ENCODE measurements at places on chromosomes 5 and 9.

DNA sequence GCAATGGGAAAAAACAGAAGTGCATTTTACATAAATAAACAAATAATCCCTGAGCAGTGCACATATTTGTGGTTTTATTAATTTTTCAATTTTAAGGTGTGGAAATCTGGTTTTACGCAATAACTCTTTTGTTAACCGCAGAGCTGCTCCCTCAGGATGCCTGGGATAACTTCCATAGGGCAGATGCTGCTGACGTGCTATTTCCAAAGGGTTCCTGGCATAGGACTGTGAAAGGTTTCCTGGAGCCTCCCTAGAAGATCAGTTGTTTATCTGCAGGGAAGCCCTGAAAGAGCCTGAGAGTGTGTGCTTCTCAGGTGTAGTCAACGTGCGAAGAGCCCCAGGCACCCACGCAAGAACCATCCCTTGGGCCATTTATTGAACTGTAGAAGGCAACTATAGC lies 443.5 kb downstream of the PLK2 start:
- DNase-seq = no peak

DNA sequence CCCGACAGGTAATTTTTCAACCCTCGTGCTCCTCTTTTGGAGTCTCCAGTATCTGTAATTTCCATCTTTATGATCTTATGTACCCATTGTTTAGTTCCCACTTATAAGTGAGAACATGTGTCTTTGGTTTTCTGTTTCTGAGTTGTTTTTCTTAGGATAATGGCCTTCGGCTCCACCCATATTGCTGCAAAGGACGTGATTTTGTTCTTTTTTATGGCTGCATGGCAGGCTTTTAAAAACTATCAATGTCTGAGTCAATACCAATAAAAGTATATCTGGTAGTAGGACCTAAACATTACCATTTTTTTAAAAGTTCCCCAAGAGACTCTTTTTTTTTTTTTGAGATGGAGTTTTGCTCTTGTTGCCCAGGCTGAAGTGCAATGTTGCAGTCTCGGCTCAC lies 3.9 kb upstream of the SLC26A2 start:
- DNase-seq = no peak

- DNase-seq = no peak
These were observed 36.8 kb downstream of the UNC5A start for GRCh38 chr5:176847148-176847547.

GRCh38 chr9:94507531-94508258 lies 47.2 kb upstream of the PCAT7 start:
- DNase-seq = no peak

DNA sequence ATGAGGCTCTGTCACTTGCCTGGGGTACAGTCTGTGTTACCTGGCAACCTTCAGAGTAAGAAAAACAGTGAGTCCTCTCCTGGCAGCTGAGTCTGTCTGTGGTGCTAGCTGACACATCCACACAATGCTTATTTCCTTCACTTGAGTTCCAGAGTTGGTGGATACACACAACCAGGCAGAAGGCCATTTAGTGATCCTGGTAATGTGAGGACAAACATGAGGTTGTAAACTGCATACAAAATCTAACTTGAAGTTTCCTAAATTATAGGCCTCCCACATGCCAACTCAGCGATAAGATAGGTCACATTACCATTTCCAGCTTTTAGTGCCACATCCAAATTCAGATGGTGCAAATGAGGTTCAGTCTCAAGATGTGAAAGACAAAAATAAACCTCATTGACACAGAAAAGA lies 125.5 kb downstream of the DCP2 start:
- DNase-seq = no peak

DNA sequence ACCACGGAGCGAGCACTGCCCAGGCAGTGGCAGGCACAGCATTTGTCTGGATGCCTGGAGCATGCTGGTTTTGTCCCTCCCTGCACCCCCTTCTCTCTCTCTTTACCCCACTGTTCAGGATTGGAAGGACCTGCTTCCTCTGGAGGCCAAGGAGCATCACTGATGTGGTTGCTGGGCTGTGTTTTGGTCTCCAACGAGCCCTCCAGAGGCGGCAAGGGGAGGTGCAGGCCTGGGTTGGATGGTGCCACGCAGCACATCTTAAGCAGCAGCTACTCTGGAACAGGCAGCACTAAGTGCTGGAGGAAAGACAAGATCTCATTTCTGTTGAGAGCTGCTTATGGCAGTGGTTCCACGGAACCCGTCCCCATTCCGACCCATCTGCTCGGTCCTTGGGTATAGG lies 139.6 kb downstream of the CMYA5 start:
- DNase-seq = peak; percentile 27

DNA sequence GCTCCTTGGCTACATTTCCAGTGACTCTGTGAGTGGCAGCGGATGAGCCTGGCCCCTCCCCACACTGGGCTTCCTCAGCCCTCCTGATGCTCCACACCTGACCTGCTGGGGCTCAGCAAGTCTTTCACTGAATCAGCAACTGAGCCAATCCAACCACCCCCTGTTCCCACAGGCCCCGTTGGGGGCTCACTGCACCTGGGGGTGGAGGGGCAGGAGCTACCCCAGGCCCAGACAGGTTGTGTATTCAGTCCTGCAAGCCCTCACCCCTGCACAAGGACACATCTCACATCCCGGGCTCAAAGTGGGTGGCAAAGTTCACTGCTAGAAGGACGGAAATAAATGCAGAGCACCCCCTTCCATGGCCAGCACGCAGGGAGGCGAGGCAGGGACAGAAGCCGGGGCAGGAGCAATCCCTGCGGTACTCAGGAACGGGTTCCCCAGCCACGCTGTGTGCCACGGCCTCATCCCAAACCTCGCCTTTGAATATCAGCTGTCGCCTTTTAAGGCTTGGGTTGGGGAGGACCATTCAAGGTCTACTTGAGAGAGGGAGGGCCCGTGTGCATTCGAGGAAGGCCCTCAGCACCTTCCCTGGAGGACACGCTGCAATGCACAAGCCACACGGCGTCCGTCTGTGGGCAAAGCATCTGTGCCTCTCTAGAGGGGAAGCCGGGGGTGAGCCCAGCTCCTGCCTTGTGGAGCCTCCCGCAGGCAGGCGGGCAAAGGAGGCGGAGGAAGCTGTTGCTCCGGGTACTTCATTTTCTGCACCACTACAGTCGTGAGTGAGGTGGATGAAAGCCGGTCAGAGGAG lies 75.0 kb upstream of the SARDH start:
- no peak for DNase-seq

GRCh38 chr9:113654605-113655428 lies 191.3 kb downstream of the RGS3 start:
- no peak for DNase-seq

DNA sequence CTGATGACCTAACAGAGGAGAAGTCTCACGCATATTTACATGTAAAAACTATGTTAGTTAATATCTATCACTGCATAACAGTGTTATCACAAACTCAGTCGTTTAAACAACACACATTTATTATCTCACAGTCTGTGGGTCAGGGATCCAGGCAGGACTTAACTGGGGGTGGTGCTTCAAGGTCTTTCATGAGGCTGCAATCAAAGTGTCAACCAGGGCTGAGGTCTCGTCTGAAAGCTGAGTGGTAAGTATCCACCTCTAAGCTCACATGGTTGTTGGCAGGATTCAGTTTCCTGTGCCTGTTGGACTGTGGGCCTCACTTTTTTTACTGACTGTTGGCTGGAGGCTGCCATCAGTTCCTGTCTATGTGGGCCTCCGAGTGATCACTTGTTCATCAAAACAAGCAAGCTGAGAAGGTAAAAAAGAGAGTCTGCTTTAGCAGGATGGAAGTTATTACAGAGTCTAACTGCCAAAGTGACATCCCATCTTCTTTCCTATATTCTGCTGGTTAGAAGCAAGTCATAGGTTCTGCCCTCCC lies 188.6 kb downstream of the CARTPT start:
- no peak for DNase-seq

DNA sequence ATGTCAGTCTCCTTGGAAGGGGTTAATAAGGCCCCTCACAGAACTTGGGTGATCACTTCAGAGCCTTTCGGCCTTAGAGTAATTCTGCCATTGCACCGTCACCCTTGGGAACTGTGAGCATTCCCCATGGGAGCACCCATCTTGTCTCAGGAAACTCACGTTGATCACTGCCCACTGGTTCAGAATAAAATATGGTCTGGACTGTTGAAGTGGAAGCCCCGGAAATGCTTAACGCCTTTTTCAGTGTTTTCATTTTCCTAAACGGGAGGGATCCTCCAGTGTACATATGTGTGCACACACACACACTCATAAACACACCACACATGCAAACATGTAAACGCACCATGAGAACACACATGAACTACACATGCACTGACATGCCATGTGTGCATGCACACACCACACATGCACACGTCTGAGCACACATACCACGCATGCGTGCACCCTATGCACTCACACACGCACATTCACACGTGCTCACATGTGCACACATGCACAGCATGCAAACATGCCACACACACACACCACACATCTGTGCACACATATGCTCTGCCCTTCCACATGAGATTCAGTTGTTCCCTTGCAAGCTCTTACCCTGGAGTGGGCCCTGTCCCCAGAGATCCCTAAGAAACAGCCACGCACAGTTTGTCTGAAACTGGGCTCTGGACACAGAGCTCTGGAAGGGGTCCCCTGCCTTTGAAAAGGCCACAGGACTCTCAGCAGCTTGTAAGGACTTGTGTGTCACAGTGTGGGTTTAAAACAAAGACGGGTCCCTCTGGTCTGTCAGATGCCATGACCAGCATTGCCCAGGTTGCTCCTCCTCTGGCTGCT lies 17.0 kb downstream of the MRPL36 start:
- no peak for DNase-seq

GRCh38 chr5:11672385-11673085 lies 231.7 kb downstream of the CTNND2 start:
- DNase-seq = no peak

DNA sequence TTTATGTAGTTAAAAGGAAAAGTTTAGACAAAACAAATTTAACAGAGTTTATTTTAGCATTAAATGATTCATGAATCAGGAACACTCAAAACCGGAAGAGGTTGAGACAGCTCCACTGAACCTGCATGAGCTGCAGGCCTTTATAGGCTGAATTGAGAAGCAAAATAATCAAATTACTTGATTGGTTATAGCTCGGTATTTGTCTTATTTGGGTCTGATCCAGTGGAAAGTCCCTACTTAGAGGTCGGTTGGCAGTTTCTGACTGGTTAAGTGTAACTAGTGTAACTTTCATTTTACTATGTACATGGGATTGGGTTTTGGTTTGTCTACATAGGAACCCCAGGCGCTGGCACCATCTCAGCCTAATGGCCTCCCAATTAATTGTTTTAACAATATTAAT lies 74.1 kb upstream of the PIK3R1 start:
- no peak for DNase-seq

GRCh38 chr9:19023078-19023477 lies 9.9 kb downstream of the SAXO1 start:
- DNase-seq = no peak

GRCh38 chr5:131792896-131793295 lies 3.9 kb downstream of the FNIP1 start:
- no peak for DNase-seq

DNA sequence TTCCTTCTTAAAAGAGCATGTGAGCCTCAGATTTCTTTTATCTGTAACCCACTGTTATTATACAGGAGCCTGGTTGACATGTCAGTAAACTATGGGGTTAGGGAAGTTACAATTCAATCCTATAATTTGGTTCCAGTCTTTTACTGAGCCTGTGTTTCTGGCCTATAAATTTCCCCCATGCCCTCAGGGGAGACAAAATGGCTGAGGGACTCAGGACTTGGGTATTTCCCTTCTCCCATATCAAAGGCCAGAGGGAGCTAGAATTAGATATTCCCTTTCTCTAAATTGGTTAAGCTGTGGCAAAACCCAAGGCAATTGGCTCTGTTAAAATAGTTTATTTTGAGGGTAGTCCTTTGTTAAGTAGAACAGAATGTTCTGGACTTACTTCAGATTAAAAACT lies 823.2 kb downstream of the TLE1 start:
- no peak for DNase-seq

DNA sequence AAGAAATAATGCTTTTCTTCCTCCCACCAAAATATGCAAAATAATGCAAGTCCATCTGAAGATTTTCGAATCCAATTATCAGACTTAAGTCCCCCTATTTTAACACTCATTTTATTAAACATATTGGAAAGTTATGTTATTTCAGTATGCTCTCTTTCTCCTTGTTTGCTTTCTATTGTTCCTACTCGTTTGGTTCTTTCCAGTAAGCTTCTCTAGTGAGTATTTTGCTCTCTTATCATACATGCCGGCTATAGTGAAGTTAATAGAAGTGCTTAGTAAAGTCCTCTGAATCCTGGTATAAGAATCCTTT lies 517 bp downstream of the ALDH1A1 start:
- no peak for DNase-seq

- no peak for DNase-seq
These were observed 88.8 kb downstream of the PHF2 start for GRCh38 chr9:93665128-93665636.

DNA sequence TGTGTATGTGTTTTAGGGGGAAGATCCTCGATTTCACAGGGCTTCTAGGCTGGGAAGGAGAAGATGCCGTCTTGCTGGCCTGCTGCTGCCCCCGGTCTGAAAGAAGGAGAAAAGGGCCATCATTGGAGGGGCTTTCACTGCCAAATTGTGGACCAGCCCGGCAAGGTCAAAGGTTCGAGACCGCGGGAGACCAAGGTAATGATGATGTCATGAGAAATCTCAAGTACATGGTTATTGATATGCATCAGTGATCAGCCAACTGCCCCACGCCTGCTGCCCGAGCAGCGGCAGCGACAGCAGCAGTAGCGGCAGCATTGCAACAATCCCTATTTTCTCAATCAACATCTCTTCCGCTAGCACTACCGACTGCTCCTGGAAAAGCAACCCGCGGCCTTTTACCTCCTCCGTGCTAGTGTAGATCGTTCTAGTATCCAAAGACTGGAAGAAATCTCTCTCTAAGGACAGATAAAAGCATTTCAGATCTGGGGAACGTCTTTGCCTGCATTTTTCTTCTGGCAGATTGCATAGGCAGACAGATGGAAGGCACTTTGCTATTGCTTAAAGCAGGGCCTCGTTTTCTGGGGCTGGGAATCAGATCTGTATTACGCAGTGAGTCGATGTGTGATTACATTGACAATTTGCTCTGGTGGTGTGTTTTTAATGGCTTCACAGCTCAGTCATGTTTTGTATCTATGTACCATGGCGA lies 215.3 kb downstream of the MEF2C start:
- DNase-seq = no peak

DNA sequence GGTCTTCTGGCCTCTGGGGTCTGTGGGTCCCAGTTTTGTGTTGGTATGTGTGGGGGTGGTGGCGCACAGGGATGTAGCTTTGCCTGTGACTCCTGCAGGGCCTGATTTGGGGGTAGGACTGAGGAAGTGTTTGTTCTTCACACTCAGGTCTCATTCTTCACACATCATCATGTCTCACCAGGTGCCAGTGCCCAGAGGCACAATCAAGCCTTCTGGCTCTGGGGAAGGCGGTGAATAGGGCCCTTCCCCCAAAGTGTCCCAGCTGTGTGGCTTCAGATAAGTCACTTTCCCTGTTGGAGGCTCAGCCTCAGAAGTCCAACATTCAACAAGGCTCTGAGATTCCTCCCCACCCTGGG lies 5.1 kb downstream of the DBN1 start:
- no peak for DNase-seq

- no peak for DNase-seq
These were observed 45.4 kb downstream of the SPATA31C2 start for GRCh38 chr9:88092797-88093331.

- DNase-seq = no peak
These were observed 69.3 kb downstream of the SLC1A1 start for GRCh38 chr9:4559261-4560182.

All from SW 1271 (cell line).